ENCODE measurements at places on chromosomes 2 and 18.

- no peak for DNase-seq
Measured at GRCh38 chr2:64595397-64596176, 58.1 kb downstream of the SERTAD2 start.

DNA sequence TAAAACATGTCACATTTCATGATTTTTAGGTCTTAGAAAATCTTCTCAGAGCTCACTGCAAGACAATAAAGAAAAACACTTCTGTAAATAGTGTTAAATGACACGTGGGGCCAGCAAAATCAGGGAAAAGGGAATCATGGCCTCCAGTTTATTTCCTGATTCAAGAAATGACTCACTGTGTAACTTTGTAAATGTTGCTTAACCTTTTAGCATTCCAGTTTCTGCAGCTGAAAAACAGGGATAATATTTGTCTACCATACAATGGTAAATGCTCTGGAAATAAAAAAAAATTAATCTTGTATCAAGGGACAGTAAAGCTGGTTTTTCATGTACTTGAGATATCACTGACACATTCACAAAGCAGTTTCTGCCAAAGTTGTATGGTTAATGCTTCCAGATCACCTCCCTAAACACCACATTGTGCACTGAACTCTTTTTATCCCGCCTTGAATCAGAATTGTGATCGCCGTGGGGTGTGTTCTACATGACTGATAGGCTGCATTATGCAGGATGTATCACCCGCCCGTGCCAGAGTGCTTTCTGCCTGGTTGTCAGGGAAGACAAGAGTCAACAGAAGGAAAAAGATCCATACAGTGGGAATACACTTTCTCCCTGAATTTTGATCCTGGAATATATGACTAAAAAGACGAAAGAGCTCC lies 238.8 kb downstream of the IKZF2 start:
- DNase-seq: no peak

DNA sequence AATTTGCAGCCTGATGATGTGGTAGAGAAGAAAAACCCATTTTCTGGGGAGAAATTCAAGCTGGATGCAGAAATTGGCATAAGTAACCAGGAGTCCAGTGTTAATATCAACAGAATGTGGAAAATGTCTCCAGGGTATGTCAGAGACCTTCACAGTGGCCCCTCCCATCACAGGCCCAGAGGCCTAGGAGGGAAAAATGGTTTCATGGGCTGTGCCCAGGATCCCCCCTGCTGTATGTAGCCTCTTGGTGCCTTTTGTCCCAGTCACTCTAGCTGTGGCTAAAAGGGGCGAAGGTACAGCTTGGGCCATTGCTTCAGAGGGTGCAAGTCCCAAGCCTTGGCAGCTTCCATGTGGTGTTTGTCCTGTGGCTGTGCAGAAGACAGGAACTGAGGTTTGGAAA lies 40.2 kb downstream of the CACNB4 start:
- no peak for DNase-seq

DNA sequence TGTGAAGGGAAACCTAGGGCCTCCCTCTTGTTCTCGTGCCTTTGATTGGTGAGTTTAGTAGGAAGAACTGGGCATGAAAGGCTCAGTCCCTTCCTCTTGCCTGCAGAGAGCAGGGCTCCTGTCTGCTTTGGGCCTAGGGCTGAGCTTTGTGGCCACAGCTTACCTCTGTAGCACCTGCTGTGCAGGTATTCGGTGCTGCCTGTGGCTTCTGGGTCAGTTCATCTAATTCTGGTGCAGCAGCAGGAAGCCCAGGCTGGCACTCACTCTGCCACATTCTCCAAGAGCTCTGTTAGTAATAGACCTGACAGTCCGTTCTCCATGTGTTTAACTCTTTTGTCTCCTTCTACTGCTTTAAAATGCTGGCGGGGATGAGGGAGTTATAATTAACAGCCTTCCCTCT lies 96.5 kb downstream of the DLGAP1 start:
- no peak for DNase-seq

DNA sequence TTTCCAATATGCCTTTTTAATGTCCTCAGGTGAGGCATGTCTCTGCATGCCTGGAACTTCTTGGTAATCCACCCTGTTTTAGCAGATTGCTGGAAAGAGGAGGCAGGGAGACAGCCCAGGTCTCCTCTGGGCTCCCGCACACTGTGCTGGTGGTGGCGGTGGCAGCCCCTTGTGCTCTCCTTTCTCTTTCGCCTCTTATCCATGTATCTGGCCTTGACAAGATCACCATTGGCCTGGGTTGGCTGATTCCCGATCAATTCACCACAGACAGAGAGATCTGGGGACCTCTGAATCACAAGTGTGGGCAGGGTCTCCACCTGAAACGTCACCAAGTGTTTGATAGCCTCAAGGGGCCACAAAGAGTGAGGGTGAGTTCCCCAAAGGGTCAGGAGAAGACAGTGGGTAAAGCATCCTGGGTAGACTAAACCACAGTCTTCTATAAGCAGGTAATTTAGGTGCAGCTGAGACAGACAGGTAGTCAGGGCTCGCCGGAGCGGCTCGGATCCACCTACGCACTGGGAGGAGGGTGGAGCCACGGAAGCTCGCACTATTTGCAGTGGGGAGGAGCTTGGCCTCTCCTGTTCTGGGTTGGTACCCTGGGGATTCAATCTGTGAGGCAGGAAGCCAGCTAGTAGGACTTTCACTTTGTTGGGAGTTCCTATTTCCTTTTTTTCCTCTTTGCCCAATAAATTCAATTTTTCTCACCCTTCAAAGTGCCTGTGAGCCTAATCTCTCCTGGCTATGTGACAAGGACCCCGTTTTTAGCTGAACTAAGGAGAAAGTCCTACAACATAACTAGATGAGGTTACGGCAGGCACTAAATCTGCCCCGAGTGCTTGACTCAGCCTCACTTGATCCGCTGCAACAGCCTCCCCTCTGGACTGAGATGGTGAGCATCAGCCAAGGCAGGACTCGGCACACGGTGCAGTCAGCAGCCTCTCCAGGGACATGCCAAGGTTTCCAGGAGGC lies 57.6 kb downstream of the SLC4A3 start:
- DNase-seq: peak; percentile 63

GRCh38 chr2:226999661-227000060 lies 163.8 kb downstream of the RHBDD1 start:
- no peak for DNase-seq

DNA sequence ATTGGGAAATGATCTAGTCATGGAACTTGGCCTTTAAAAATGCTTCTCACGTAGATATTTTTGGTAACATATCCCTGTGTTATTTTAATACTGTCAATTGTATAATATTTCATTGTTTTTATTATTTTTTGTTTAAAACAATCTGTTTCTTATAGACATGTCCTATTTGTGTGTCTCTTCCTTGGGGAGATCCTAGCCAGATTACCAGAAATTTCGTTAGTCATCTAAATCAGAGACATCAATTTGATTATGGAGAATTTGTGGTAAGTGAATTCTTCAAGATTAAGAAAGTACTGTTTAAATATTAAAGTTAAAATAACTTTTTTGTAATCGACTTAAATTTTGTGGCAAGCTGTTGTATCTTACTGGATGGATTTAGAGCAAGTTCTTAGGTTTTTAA lies 34.9 kb downstream of the RNF138 start:
- no peak for DNase-seq

DNA sequence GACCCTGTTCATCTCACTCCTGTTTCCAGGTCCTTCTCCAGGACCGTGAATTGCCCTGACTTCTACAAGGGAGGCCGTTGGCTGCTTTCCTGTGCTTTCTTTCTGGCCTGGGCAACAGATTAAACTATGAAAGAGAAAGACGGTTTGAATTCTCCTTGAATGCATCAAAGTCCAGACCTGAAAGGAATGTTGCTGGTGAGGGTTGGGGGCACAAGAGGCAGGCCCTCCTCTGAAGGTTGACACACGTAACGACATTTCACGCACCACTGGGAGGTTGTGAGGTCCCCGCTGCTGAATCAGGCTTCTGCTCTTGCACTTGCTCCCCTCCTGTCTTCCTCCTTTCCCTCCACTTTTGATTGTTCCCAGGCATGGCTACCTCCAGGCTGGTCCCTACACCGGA lies 141.9 kb downstream of the CYRIA start:
- DNase-seq: no peak

- no peak for DNase-seq
Measured at GRCh38 chr2:222715742-222716141, 44.3 kb downstream of the MOGAT1 start.

GRCh38 chr2:10019174-10019573 lies 24.2 kb upstream of the KLF11 start:
- no peak for DNase-seq

- no peak for DNase-seq
Measured at GRCh38 chr2:51218047-51218446, 186.1 kb upstream of the NRXN1 start.

GRCh38 chr2:70887550-70888246 lies 48.0 kb upstream of the ATP6V1B1 start:
- DNase-seq: peak; percentile 70

GRCh38 chr2:172977270-172978062 lies 98.2 kb upstream of the MAP3K20 start:
- DNase-seq: peak; percentile 27

- DNase-seq: no peak
Measured at GRCh38 chr18:63264871-63265270, 54.7 kb downstream of the BCL2 start.

- no peak for DNase-seq
Measured at GRCh38 chr2:76851000-76851399, 671.2 kb downstream of the LRRTM4 start.

DNA sequence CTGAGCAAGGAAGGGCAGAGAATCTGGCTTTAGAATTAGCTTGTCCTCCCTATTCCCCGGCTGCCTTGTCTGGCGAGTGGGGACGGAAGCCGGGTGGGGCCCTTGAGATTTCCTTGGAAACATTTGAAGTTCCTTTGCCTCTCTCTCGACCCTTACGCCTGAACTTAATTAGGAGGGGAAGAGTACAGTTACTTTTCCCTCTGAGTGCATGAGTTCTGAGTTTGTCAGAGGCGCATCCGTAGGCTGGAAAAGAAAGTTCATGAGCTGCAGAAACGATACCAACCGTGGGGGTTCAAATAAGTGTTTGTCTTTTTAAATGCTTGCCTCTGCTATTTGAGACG lies 468 bp downstream of the PIKFYVE start:
- no peak for DNase-seq

- DNase-seq: peak; percentile 31
Measured at GRCh38 chr2:171541202-171541887, 19.1 kb downstream of the CYBRD1 start.

- no peak for DNase-seq
Measured at GRCh38 chr2:15449556-15450236, 111.4 kb downstream of the NBAS start.

- no peak for DNase-seq
Measured at GRCh38 chr2:31525876-31526275, 54.9 kb downstream of the SRD5A2 start.

DNA sequence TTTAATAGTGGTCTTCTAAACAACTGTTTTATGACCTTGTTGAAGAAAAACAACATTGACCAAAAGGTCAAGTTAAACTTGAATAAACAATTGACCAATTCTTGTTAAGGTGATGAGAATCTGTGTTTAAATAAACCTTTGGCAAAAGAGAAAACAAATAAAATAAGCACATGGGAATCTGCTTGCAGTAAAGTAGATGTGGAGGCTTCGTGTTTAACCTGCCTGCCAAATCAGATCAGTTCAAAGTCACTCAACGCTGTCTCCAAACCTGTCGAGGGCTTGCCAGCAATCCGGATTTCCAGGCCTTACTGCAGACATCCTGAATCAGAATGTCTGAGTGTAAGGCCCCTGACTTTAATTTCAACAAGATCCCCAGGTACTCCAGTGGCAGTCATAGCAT lies 55.1 kb upstream of the AQP4 start:
- DNase-seq: no peak

DNA sequence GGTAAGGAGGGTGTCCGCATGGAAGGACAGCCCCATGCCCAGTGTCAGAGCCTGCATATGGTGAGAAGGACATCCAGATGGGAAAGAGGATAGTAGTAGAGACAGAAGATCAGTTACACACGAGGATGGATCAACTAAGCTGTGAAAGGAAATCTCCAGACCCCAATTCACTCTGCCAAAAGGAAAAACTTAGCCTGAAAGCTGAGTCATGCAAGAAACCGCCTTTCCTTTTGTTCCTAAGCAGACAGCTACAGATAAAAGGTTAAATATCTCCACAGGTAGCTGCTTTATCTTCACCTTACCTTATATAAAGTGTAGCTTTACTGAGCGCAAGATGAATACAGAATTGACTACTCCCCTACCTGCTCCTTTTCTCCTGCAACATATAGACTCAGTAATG lies 67.3 kb upstream of the LGALSL start:
- no peak for DNase-seq

GRCh38 chr18:12406371-12407111 lies 1.2 kb upstream of the PRELID3A start:
- no peak for DNase-seq

DNA sequence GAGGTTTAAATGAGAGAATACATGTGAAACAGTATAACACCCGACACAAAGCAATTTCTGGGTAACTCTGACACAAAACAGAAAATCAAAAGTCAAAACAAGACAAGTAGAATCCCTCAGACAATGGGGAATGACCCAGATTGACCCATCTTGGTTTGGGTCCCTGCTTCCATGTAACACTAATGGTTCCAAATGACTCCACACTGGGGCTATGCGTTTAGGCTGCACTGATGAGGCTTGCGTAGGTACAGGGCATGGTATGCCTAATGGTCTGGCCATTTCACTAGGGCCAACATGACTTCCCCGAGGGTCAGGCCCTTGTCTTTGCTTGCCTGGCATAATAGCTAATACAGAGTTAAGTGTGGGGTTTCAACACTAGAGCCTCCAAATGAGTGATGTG lies 27.2 kb upstream of the NFE2L2 start:
- peak; percentile 44 for DNase-seq

GRCh38 chr2:150567771-150568301 lies 80.4 kb upstream of the RND3 start:
- DNase-seq: no peak

GRCh38 chr2:9178904-9179571 lies 27.6 kb upstream of the ASAP2 start:
- no peak for DNase-seq

GRCh38 chr2:55148269-55148668 lies 83.8 kb downstream of the CLHC1 start:
- DNase-seq: no peak

DNA sequence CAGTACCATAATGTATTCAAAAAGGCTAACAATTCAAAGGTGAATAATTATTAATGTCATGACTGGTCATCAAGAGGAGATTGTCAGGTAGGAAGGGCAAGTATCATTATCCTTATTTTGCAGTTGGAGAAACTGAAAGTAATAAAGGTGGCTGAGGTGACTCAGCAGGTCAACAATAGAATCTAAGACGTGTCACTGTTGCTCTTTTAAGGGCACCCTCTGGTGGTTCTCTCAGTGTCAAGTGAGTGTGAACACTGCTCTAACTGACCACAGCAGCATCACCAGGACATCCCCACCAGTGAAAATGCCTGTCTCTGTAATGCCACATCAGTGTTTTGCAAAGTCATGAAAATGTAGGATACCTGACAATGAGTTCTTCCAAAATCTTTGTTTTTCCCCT lies 69.7 kb downstream of the DCC start:
- DNase-seq: no peak

- no peak for DNase-seq
Measured at GRCh38 chr2:83565626-83566025, 893.5 kb downstream of the SUCLG1 start.

- no peak for DNase-seq
Measured at GRCh38 chr2:136111711-136112110, 6.2 kb downstream of the CXCR4 start.
